ENCODE measurements at places on chromosomes 13 and 19. TPM values are rescaled to one million over a fixed set of nuclear protein-coding genes. Genes with fewer than 3 reads are reported as not detected.

Gene IFI30
- polyA plus RNA-seq, result 12.0 TPM

Gene CCNA1
- polyA plus RNA-seq, result 0.95 TPM

Gene CBY2
- polyA plus RNA-seq, result 1.1 TPM

Gene NOVA2
- 4.3 TPM for polyA plus RNA-seq

Gene ZNF266
- 45.3 TPM for polyA plus RNA-seq

Gene PRTN3
- polyA plus RNA-seq, result 2.0 TPM

Gene ZNF709
- 5.7 TPM for polyA plus RNA-seq

Gene GRIN2D
- 0.69 TPM for polyA plus RNA-seq
